ENCODE measurements at places on chromosomes 1 and 21.

GRCh38 chr1:152013664-152014237, 20.1 kb upstream of the S100A10 start:
- DNase-seq, result no peak

GRCh38 chr1:227453631-227454355, 109.6 kb upstream of the ZNF678 start:
- DNase-seq, result no peak

DNA sequence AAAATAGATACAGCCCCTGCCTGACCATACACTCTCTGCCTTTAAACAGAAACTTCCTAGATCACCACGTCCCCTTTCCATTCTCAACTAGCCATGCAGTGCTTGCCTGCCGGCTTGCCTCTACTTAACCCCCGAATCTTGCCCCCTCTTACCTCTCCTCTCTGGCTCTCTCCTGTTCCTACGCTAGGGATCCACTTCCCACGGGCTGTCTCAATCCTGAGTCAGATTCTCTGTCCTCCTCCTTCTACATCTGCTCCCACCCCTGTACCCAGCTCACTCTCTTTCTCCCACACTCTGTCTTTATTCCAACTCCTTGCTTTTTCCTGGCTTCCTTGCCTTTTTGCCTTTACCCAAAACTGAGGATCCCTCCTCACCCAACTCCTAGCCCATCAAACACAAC, 29.3 kb downstream of the ATF3 start:
- DNase-seq, result no peak

DNA sequence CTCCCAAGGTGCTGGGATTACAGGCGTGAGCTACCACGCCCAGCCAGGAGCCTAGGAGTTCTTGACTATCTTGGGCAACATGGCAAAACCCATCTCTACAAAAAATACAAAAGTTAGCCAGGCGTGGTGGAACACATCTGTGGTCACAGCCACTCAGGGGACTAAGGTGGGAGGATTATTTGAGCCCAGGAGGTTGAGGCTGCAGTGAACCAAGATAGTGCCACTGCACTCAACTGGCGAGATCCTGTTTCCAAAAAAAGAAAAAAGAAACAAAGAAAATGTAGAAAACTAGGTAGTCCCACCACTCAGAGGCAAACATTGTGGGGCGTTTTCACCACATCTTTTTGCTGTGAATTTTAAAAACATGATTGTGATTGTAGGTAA, 141.3 kb downstream of the ZZZ3 start:
- DNase-seq, result no peak

DNA sequence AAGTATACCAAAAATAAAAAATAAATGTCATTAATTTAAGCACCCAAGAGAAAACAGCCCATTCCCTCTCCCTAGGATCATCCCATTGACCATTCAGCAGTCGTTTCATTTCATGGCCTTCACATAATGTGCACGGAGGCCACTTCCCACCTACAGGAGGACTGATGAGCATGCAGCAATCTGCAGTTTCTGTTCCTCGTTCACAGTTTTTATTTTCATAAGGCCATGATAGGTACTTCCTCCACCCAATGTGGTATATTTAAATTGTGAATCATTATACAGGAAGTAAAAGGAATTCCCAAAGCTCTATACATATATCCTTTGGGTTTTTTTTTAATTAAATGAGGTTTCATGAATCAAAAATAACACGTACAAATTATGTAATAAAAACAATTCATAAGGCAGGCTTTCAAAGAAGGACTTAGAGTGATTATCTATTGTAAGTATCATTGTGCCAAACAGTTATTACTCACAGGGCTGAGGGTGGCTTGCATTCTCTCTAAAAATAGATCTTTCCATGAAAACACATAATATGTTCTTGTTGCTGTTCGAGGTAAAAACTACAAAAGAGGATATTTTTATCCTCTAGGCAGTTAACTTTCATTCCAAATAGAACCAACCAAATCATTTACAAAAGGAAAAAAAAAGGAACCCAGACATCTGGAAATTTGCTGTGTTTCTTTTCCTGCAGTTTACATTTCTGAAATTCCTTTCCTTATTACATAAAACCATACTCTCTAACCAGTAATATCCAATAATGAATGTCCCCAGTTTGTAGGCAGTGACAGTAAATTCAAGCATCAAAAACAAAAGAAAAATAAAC, 27.5 kb upstream of the SLC44A3 start:
- no peak for DNase-seq

GRCh38 chr1:111856411-111857185, 100.9 kb downstream of the DDX20 start:
- DNase-seq, result no peak

- DNase-seq, result no peak
Observed at GRCh38 chr1:3822421-3822820, 26.1 kb upstream of the LRRC47 start.

- no peak for DNase-seq
Observed at GRCh38 chr1:153364156-153364555, 6.5 kb downstream of the S100A9 start.

- DNase-seq, result no peak
Observed at GRCh38 chr1:12040457-12041051, 21.3 kb downstream of the MIIP start.

DNA sequence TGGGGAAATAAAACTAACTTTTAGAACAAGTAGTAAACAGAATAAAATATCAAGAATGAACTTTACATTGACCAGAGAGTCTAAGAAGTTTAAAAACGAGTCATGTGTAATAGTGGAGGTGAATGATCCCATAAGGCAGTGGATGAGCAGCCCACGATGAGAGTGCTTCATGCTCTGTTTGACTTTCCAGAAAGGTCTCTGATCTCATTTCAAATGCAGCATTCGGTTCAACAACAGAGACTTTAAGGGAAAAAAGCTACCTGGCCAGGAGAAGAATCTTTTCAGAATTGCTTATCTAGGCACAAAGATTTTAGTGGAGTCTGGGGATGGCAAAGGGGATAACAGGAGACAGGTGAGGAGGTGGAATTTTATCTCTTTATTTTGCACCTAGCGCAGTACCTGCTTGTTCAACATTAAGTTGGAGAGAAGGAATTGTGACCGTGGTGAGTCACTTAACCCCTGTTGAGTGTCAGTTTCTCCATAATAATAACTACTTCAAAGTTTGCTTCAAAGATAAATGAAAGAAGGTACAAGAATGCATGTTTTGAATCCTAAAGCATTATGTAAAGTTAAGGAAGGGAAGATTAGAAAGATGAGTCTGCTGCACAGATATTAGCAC, 94.9 kb upstream of the KIF26B start:
- DNase-seq, result no peak

DNA sequence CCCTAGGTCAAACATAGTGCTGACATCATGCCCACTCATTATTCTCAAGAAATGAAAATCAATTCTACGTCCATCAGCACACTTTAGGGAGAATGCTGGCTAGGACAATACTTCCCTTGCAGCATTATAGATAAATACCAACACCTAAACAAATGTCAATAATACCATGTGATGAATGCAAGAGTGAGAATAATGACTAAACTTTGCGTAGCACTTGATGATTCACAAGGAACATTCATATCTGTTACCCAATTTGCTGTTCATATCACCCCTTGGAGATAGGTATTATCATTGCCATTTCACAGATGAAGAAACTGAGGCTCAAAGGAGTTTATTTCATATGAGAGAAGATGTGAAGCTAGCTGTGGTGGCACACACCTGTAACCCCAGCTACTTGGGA, 24.8 kb upstream of the EPS15 start:
- DNase-seq, result no peak

DNA sequence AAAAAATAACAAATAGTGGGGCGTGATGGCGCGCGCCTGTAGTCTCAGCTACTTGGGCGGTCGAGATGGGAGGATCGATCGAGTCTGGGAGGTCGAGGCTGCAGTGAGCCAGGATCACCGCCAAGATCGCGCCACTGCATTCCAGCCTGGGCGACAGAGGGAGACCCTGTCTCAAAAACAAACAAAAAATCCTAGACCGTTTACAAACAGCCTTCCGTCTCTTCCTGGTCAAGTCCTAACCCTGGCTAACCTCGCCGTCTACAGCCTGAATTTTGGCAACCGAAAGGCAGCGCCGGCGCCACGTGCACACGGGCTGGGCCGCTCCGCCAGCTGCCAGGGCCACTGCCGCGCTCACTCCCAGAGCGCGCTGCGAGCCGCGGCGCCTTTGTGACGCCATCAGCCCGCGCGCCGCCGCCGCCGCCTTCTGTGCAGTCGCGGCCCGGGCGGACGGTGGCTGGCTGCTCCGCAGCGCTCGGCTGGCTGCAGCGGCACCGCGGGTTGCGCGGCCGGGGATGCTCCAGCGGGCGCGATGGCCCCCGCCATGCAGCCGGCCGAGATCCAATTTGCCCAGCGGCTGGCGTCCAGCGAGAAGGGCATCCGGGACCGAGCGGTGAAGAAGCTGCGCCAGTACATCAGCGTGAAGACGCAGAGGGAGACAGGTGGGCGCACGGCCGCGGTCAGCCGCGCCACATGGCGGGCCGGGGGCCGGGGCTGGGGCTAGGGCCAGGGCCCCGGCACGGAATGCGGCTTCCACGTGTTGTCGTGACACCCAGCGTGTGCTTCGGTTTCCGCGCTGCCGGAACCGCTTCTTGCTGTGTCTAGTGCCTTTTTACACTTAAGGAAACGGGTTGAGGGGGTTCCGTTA, at the start of the genes HSF2BP and RRP1B:
TSS of gene HSF2BP (minus strand) at position 353 of the 865 bp plus-strand sequence. CDS start 1,392 bp downstream, outside the sequence.
TSS of gene RRP1B (plus strand) at position 425 of the 865 bp plus-strand sequence. CDS start at position 530, 105 bp downstream.
- DNase-seq, result peak; percentile 62

GRCh38 chr1:111483166-111483565, 9.4 kb downstream of the C1orf162 start:
- DNase-seq, result no peak

DNA sequence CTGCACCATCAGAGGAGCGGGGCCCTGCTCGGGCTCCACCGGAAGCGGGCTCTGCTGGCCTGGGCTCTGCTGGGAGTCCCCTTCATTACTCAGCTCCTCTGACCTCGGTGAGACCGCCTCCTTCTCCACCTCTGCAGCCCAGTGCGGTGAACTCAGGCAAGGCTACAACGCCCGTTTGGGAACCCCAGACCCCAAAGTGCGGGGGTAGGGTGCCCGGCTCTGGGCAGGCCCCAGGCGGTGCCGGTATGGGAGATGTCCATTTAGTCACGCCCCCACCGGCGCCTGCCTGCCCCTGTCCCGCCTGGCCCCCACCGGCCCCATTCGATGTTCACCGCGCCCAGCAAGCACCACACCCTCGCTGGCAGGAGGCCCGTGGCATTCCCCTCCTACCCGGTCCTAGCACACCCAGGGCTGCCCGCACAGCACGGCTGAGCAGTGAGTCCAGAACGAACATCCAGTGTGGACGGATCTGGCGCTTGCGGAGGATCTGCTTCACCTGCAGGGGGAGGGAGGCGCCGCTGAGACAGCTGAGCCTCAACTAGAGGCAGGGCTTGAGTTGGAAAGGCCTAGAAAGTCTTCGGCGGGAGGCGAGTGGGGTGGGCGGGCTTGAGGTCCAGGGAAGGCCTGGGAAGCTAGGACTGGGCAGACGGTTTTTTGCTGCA, 10.0 kb downstream of the MAP3K6 start:
- DNase-seq, result no peak

DNA sequence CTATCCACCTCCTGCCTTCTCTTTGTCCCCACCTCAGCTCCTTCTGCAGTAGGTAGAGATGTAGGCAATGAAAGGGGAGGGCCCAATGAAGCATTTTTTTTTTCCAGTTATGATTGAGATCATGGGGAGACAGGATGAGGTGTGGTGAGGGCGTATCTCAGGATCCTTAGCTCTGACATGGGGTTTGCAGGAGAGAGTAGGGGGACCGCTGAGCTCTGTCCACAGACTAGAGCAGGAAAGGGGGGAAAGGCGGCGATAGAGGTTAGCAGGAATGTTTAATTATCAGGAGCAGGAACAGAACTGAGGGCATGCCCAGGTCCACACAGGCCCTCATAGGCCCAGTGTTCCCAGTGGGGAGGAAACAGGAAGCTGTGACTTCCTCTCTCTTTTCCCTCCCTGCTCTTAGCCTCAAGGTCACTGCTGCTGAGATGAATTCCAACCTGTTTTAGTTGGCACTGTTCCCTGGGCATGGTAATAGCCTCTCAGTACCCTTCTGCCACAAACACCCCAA, 901 bp upstream of the RXFP4 start:
- DNase-seq, result no peak

DNA sequence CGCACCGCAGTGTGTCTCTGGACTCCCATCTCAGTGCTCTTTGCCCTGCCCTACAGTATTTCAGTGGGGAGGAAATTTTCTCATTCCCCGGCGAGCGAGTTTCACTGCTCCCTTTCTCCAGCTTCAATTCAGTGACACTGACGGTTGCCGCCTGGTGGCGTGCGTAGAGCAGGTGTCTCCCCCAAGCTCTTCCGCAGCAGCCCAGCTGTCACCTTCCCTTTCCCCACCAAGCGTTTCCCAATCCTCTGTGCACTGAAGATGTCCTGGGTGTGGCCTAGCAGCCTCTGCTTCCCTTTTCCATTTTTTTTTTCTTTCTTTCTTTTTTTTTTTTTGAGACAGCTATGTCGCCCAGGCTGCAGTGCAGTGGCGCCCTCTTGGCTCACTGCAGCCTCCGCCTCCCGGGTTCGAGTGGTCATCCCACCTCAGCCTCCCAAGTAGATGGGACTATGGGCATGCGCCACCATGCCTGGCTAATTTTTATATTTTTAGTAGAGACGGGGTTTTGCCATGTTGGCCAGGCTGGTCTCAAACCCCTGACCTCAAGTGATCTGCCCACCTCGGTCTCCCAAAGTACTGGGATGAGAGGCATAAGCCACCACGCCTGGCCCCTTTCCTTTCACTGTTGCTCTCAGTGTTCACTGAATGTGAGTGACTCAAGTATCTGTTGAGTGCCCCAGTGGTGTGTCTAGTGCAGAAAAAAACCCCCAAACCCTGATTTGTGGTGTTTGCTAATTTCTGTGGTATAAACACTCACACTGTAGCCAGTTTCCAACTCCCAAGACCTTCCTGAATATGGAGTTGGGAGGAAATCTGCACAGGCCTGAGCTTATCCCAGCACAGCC, 30.1 kb downstream of the TNFRSF1B start:
- no peak for DNase-seq

DNA sequence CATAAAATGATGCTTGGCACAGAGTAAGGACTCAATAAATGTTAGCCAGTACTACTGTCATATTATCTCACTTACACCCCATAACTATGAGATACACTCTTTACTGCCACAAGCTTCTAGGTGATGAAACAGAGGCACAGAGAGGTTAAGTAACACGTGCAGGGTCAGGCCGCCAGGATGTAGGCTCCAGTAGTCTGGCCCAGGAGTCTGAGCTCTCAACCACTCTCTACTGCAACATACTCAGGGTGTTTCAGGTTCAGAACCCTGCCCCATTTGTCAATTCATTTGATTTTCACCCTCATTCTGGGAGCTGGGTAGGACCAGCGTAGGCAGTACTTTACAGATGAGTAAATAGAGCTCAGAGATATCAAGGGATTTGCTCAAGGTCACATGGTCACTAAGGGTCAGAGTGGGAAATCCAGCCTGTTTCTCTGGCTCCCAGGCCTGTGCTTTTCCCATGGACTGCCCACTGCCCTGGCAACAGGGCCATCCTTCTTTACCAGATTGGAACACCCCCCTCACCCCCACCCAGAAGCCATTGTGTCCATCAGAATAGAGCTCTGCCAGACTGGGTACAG, 21.2 kb downstream of the IQGAP3 start:
- DNase-seq, result no peak

- DNase-seq, result no peak
Observed at GRCh38 chr21:43922949-43923348, 57.9 kb downstream of the AGPAT3 start.

- no peak for DNase-seq
Observed at GRCh38 chr1:56061824-56062223, 517.5 kb downstream of the PLPP3 start.

GRCh38 chr1:6148497-6149241, 31.5 kb downstream of the CHD5 start:
- DNase-seq, result peak; percentile 58

GRCh38 chr1:87872189-87872588, 543.5 kb downstream of the LMO4 start:
- no peak for DNase-seq
